Activated CD4-positive, alpha-beta T cell treated with anti-CD3 and anti-CD28 coated beads, Interleukin-2, amount 50 U/mL, for 24 hours (primary cell): ENCODE measurements at places on chromosomes 3 and 15.

DNA sequence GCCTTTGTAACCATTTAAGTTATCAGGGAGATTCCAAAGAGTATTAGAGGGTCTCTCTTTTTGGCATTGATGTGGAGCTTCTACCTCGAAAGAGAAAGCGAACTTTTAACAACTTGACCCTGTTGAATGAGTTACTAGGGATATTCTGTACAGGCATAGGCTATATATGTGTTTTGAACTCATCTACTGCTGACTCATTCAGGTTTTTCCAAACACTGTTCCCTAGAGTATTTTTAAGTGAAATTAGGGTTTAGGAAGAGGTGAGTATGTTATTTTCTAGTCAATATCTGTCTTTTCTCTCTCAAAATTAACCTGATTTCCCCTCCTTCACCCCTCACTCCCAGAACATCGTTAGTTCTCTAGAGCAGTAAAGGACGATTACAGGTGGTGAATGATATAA, 228.1 kb upstream of the C2CD4B start:
- no peak for DNase-seq

GRCh38 chr3:95705786-95706418, 1108.5 kb upstream of the EPHA6 start:
- no peak for DNase-seq

DNA sequence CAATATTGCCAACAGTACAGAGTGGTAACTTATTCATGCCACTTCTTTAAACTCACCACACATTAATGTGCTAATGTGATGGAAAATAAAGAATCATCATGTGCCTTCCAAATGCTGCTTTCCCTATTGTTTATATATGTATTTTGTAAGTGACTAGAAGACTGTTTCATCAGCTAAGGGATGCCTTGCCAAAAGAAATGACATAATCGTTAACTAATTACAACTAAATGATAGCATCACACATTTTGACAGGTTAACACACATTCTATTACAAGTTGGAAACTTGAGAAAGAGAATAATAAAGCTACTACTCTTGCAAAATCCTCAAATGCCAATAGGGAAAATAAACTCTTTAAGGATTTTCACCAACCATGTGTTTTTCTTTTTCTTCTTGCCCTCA, 329.9 kb upstream of the AGTR1 start:
- no peak for DNase-seq

GRCh38 chr3:123774474-123774873, 109.7 kb downstream of the MYLK start:
- no peak for DNase-seq

DNA sequence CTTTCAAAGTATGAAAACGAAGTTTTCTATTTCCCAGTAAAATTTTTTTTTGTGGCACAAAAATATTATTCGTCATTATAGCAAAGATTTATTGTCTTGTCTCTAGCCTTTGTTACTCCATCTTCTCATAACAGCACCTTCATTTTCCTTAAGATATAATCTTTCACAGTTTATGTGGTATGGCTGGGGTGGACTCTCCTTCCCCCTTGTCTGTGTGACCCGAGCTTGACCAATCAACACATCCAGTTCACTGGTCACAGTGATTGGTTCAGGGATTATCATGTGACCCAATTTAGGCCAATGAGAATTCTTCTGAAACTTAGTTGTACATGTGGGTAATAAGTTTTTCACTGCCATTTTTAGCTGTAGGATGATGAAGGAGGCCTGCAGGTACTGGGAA, 71.2 kb upstream of the DCBLD2 start:
- no peak for DNase-seq

DNA sequence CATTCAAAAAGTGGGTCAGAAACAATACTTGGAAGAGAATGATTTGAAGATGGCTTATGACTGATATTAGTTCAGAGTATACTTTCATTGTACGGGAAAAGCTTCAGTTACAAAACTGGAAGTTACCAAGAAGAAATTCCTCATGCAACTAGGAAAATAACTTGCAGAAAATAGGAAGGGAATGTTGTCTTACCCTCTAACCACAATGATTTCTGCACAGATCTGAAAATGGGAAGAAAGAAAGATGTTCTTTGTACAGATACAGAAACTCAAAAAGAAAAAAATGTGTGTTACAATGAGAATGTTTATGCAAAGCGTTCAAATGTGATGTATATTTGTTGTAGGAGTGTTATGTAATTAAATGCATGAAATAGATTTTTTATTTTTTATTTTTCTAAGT, 3.7 kb downstream of the ZNF280D start:
- DNase-seq, result no peak

- no peak for DNase-seq
Observed at GRCh38 chr3:59750391-59750790, 700.6 kb upstream of the CFAP20DC start.

DNA sequence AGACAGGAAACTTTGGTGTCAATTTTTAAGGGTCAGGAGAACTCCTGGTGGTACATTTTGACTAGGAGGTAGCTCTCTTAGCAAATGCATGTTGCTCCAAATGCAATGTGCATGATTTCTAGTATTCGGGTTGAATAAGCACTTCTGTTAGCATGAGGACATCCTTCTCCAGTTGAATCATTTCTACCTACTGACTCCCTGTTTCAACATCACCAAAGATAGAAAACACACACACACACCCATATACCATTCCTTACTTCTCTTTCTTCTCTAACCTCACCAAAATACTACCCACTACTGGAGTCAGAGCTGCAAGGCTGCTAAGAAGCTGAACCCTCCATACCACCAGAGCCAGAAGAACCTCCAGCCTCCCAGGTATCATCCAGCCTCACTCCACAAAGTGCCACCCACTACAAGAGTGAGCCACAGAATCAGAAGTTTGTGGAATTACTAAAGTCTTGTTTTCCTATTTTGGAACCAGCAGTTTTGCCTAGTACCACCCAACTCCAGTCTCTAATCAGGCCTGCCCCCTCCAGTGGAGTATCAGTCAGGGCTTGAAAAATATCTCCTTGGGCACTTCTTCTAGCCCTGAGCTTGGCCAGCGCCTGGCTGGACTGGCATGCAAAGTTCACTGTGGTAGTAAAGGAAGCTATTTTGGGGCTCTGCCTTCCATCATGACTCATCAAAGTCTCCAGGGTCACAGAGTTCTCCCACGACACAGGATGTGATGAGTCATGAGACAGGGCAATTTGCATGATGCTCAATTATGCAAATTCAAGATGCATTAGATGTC, 110.3 kb downstream of the CYP19A1 start:
- DNase-seq, result no peak

- no peak for DNase-seq
Observed at GRCh38 chr3:55500555-55501330, 13.6 kb upstream of the WNT5A start.
